ENCODE measurements at places on chromosomes 5 and 9.

- DNase-seq, result no peak
Observed at GRCh38 chr9:92971121-92971520, 23.8 kb downstream of the FGD3 start.

DNA sequence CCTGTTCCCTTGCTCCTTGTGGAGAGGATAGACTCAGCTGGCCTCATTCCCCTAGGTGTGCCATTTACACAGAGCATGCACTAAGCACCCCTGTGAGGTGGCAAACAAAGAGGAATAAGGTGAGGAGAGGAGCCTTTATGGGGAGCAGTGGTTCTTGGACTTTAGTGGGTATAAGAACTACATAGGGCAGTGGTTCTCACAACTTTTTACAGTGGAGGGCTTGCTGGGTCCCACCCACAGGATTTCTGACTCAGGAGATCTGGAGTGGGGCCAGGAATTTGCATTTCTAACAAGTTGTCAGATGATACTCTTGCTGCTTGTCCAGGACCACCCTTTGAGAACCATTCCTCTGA, 42.0 kb downstream of the CSF1R start:
- DNase-seq, result peak; percentile 85

GRCh38 chr9:95667789-95668188, 151.0 kb upstream of the PTCH1 start:
- no peak for DNase-seq

GRCh38 chr5:90518661-90519060, 10.7 kb downstream of the LYSMD3 start:
- no peak for DNase-seq

- DNase-seq, result peak; percentile 95
Observed at GRCh38 chr5:172714491-172715420, 56.2 kb downstream of the DUSP1 start.

Measured in osteoblast (primary cell).